ENCODE measurements at places on chromosomes 4 and X.

DNA sequence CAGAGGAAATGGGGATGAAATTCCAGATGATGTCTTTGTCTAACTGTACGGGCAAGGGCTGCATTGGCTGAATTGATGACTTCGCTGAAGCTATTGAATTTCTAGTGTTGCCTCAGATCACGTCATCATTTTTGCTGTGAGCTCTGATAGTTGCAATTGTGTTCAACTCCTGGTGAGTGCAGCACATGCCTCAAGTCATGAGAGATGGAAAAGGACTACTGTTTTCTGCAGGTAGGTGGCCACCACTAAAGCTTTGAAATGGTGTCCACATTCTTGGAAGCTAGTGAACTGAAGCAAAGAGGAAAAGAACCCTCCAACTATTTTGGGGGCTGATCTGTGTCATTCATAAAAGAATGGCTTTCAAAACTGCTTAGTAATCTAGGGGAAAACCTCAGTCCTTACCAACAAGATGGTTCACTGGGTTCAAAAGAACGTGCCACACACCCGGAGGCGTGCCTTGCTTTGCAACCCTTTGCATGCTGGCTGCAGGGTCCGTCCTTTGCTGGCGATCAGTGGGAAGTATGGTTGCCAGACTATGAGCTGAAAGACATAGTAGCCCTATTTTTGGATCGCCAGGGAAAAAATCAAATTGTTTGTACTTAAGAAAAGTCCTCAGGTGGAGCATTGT is 88.1 kb upstream of the STOX2 start:
- no peak for DNase-seq

DNA sequence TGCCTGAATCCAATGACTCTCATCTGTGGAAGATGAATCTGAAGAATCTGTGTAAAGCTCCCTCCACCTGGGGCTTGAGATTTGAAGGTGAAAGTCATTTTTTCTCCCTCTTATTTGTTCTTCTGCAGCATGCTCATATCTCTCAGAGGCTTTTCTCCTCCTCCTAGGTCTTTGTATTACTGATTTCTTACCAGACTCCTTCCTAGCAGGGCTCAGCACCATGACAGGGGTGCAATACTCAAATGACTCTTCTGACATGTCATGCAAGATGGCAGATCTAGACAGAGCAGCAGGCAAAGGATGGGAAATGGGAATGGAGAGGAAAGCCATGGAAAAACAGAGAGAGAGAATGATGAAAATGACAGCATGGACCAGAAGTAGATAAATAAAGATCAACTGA is 118.3 kb downstream of the TMA16 start:
- DNase-seq, result no peak

GRCh38 chrX:39065051-39065871 is 264.0 kb downstream of the MID1IP1 start:
- DNase-seq, result no peak

- no peak for DNase-seq
Observed at GRCh38 chr4:25592736-25593135, 62.9 kb upstream of the SLC34A2 start.

GRCh38 chr4:148420397-148420796 is 21.8 kb downstream of the NR3C2 start:
- DNase-seq, result no peak

GRCh38 chr4:11636551-11636950 is 207.9 kb upstream of the HS3ST1 start:
- DNase-seq, result no peak

Measured in left cardiac atrium (tissue), 4 donors.